AG09319 (cell line): ENCODE measurements at places on chromosomes 7 and 10.
A peak's percentile ranks its signal among the peaks of the same experiment; 100 is the strongest.

DNA sequence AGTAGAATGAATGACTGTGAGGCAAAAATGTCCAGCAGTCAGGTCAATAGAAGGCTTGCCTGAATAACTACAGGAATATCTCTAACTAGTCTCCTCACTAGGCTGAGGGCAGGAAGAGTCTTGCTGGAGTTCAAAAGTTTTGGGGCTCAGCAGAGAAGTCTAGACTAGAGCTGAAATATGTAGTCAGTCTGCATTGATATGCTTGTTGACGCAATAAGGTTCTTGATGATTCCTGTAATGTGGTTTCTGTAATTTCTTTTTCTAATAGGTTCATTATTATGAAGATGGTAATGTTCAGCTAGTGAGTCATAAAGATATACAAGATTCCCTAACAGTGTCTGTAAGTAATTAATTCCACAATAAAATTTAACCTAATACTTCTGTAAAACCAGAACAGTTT, 41.5 kb upstream of the ST7 start:
- DNase-seq, result peak; percentile 11

DNA sequence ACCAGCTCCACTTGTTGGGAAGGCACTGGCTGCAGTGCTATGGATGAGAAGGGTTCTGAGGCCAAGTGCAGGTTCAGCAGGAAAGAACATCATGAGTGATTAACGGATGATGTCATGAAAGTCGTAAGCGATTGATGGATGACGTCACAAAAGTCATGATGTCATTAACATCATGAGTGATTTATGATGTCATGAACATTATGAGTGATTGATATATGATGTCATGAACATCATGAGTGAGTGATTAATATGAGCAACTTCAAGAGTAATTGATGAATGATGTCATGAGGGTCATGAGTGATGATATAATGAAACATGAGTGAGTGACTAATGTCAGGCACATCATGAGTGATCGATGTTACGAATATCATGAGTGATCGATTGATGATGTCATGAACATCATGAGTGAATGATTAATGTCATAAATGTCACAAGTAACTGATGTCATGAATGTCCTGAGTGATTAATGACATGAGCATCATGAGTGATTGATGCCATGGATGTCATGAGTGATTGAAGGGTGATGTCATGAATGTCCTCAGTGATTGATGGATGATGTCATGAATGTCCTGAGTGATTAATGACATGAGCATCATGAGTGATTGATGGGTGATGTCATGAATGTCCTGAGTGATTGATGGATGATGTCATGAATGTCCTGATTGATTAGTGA, 185.6 kb downstream of the PAXIP1 start:
- DNase-seq, result no peak

DNA sequence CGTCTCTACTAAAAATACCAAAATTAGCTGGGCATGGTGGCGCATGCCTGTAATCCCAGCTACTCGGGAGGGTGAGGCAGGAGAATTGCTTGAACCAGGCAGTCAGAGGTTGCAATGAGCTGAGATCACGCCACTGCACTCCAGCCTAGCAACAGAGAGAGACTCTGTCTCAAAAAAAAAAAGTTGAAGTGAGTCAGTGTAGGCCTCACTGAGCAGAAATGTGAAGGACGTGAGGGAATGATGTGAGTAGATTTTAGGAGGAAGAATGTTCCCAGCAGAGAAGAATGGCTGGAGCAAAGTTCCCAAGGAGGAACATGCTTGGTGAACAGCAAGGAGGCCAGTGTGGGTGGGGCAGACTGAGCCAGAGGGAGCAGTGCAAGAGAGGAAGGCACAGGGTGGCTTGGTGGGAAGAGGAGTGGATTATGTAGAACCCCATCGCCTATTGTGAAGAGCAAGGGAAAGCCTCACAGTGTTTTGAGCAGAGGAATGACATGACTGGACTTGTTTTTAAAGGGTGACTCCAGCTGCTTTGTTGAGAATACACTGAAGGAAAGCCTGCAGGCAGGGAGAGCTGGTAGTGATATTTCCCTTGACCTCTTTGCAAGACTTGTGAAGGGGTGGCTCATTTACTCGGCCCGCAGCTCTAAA, 708.7 kb downstream of the SUGCT start:
- DNase-seq, result no peak

DNA sequence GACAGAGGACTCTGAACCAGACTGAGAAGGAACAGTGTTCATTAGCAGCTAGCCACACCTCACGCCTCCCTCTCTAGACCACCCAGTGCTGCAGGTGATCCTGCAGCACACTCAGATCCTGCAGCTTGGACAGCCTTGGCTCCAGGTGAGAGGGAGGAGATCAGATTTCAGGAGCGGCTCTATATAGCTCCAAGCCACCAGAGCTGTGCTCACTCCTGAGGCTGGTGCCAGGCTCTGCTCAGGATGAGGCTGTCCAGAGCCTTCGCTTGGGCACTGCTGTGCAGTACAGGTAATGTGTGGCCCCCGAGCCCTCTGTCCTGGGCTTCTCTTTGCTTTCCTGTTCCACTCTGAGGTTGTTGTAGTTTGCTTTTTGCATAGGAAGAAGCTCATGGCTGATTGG, 42.4 kb downstream of the C10orf120 start:
- DNase-seq, result no peak

DNA sequence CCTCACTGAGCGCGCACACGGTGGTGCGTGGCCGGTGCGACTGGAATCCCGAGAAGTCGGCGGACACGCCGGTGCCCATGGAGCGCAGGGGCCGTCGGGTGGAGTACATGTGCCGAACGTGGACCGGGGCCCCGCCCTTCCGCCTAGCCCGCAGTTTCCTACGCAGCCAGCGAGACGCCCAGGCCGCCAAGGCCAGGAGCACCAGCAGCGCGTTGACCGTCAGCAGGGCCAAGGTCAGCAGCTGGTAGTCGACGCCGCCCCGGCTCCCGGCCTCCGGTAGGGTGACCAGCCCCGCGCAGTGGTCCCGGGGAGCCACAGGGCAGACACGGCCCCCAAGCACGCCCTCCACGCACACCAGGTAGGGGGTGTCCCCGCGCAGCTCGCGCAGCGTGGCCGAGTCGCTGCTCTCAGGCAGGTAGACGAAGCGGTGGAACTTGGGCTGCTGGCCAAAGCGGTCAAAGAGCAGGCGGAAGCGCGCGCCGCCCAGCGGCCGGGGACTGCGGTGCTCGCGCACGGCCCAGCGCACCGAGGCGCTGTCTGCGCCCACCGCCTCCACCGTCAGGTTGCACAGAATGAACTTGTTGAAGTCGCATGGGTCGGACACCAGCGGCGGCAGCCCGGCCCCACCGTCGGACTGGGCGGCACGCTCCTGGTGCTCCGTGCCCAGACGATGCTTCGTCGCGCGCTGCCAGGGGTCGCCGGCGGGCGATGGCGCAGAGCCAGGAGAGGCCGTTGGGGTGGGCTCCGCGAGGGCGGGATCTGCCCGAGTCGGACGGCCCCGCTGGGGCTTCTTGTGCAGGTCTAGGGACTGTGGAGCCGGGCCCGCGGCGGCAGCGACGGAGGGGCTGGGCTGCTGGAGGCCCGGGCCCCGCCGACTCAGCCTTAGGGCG, 2.2 kb downstream of the TRIL start:
- no peak for DNase-seq

- no peak for DNase-seq
Observed at GRCh38 chr7:116177009-116177408, 33.3 kb upstream of the TES start.

DNA sequence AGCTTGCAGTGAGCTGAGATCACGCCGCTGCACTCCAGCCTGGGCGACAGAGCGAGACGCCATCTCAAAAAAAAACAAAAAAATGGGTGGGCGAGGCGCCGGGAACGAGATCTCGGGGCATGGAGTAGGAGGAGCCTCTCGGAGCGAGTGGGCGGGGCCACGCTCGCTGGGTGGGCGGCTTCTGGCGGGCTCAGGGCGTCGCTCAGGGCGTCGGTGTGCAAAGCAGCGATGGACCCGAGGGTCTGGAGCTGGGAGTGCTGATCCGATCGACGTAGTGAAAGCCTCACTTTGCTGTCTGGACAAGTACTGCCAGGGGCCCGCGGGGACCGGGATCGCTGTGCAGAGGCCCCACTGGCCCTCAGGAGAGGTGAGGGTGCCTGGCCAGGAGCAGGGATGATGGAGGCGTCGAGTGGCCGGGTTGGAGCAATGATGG, 22.6 kb upstream of the AMZ1 start:
- no peak for DNase-seq

GRCh38 chr10:101952191-101952590, 103.8 kb downstream of the ARMH3 start:
- DNase-seq, result no peak

DNA sequence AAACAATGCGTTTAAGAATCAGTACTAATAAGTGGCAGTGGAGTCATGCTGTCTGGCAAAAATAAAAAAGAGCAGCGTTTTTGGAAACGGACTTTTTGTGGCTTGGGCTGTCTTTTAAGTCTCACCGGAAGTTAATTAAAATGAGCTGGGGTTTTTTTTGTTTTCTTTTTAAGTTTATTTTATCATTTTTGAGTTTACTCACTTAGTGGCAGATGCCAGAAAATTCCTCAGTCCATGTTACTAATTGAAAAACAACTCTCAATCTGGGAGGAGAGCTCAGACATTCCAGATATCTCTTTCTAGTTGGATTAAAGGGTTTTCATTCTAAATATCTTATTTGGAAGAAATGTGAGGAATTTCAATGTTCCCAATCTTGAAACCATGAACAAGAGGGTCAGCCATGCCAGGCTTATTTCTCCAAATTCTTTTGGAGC, 133.8 kb upstream of the AGR3 start:
- DNase-seq, result no peak

DNA sequence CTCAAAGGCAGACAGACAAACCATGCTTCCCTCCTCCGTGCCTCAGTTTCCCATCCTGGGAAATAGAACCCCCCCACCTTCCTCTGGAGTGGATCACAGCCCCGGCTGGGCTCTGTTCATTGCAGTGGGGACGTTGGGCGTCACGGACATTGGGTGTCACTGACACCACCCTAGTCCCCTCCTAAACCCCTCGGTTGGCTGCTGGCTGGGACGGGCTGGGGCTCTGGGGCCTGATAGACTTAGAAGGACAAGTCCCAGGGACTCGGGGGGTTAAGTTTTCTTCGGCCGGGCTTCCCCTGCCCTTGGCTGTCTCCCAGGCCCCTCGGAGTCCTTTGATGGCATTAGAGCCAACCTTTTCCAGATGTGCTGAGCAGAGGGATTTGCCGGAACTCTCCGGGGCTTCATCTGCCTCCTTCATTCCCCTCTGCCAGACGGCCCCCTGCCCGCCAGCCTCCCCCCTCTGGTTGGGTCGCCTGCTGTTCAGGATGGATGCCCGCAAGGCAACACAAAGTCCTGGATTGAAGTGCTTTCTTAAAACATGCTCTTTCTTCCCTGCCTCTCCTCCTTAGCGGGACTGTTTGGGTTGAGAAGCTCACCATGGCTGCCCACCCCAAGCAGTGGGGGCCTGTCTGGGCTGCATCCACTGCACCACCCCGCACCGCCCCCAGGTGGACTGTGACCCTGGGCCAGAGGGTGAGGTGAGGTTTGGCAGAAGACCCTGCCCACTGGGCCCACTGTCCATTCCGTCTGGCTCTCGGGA, 73.0 kb downstream of the COL26A1 start:
- no peak for DNase-seq

- DNase-seq, result no peak
Observed at GRCh38 chr10:12409613-12410012, 60.3 kb downstream of the CAMK1D start.
